ENCODE measurements at places on chromosomes 4 and X.

GRCh38 chr4:27592738-27593137 is 732.1 kb downstream of the STIM2 start:
- DNase-seq = no peak

DNA sequence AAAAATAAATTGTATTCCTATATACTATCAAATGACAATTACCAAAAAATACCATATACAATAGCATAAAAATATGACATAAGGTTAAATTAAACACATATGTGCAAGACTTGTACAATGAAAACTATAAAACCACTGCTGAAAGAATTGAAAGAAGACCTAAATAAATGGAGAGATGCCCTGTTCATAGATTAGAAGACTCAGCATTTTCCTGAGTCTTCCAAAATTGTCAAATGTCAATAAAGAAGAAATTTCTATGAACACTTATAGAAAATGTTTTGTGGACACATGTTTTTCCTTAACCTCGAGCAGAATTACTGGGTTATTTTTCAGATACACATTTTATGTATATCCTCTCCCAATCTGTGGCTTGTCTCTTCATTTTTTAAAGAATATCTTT is 103.1 kb upstream of the DCLK2 start:
- DNase-seq = no peak

DNA sequence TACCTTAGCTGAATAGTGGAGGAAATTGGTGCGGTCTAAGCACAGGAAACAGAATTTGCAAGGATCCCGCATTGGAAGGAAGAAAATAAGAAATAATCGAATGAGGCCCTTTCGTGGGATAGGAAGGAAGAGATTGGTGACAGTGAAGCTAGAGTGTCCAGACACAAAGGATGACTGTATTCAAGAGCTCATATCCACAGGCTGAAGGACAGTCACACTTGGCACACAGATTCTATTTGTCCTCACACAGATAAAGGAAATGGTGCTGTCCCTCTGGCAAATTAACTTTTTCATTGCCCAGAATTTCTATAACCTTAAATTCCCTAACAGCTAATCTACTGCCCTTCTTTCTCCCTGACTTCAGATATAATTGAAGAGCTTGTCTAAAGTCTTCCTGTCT is 2188.9 kb upstream of the TENM3 start:
- DNase-seq = no peak

DNA sequence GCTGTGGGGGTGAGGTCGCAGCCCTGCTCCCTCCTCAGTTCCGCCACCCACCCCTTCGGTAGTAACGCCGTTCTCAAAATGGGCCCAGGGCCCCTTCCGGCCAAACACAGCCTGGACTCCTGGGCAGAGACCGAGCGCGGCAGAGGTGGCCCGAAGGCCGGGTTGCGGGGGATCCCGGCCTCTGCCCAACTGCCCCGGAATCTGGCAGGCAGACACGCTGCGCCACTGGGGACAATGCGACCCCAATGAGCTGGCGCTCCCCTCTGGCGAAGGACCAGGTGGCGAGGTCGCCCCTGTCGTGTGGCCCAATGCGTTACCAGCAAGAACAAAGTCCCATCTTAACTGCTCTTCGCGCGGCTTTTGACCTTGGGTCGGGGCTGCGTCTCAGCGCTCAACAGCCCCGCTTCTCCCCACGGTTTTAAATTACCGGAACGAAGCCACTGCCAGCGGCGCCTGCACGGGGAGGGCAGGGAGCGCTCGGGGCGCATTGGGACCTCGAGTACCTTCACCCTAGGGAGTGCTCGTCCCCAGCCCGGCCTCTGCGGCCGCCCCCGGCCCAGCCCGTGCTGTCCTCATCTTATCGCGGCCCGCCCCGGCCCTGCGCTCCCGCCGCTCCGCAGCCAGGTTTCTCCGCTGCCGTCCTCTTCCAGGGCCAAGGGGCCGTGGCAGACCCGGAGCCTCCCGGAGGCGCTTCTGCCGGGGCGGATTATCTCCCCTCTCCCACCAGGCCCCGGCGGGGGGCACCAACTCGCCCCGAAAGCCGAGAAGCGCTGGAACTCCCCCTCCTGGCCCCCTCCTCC is 22.2 kb upstream of the HMX1 start:
- DNase-seq = no peak

GRCh38 chr4:107718351-107718965 is 1.6 kb downstream of the PAPSS1 start:
- peak; percentile 6 for DNase-seq

- DNase-seq = no peak
These were observed 109.8 kb downstream of the LUZP4 start for GRCh38 chrX:115399306-115399705.

DNA sequence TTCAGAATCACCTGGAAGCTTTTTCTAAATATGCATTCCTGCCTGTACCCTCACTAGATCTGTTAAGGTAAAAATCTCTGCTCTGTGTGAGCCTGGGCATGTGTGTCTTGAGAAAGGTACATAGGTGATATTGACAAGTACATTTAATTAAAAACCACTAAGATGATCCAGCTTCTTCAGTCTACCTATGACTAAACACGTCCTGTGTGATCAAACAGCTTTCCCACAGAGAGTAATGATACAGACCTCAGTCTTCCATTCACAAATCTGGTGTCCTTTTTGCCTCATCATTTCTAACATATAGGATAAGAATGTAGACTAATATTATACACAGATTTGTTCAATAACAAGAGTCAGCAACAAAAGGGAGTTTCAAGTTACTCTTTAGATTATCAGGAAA is 42.6 kb downstream of the GALNT7 start:
- DNase-seq = no peak

GRCh38 chr4:66123190-66123589 is 452.9 kb upstream of the EPHA5 start:
- no peak for DNase-seq

DNA sequence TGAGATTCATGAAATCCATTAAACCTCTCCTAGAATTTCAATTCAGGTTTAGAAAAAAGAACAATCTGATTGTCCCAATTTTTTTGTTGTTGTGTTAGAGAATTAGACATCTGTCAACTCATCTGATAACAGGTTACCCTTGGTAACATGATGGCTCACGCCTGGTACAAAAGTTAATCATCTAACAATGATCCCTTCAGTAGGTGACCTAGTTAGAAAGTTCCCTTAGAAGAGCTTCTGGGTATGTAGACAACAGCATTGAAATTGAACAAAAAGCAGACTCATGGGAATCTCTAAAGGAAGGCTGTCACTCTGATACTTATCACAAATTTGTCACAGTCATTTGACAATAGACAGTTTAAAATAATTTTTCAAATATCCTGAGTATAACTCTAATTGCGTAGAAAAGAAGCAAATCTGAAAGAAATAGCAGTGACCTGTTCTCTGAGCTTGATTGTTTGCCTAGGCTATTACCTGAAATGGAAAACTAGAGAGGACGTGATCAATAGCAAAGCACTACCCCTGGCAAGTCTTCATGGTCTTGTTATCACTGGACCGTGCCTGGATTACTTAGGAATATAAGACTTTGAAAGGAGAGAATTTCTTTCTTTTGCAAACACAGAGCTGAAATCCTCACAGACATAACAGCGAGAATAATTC is 880.4 kb upstream of the AGA start:
- no peak for DNase-seq

DNA sequence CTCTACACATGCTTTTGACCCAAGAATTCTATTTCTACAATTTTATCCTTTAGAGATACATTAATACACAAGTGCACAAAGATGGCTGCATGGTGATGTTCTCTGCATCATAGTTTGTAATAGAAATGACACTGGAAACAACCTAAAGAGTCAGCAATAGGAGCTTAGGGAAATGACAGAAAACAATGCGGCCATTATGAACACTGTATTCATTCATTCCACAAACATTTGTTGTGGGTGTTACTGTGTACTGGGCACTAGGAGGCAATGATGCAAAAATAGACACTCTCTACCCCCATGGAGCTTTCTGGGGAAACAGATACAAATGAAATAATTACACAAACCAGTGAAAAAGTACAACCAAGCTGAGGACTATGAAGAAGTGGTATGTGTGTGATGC is 32.0 kb downstream of the IDS start:
- DNase-seq = no peak

GRCh38 chrX:30301963-30302362 is 7.2 kb downstream of the NR0B1 start:
- DNase-seq = no peak

DNA sequence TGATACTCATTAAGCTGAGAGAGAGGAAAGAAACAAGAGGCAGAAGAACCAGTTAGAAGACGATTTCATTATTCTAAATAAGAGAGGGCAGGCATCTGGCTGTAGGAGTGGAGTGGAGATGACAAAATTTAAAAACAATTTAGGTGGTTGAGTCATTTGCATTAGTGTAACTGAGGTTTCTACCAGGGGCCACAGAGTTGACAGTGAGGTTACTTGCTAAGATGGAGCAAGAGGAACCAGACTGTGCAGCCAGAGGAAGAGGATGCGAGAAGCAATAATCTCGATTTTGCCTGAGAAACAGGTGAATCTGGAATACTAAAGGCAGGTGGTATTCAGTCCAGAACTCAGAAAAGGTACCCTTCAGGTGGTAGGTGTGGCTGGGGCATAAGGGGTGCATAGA is 491.9 kb downstream of the MID1IP1 start:
- DNase-seq = no peak

- no peak for DNase-seq
These were observed 20.6 kb upstream of the SOX3 start for GRCh38 chrX:140525448-140525847.

- no peak for DNase-seq
These were observed 915.7 kb upstream of the GRIA3 start for GRCh38 chrX:122268353-122268752.

DNA sequence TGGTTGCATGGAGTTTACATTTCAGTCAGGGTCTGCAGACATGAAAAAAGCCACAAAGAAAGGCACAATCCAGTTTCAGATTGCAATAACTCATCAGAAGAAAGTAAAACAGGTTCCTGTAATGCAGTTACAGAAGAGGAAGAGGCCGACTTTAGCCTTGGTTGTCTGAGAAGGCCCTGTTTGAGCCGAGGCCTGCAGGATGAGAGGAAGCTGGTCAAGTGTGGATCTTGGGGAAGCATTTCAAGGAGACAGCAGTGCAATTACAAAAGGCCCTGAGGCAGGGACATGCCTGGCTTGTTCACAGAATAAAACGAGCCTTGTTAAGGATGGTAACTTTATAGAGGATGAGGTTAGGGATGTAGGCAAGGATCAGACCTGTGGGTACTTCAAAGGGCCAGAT is 62.4 kb downstream of the AFF2 start:
- no peak for DNase-seq

GRCh38 chr4:167218022-167218608 is 16.2 kb downstream of the SPOCK3 start:
- no peak for DNase-seq

DNA sequence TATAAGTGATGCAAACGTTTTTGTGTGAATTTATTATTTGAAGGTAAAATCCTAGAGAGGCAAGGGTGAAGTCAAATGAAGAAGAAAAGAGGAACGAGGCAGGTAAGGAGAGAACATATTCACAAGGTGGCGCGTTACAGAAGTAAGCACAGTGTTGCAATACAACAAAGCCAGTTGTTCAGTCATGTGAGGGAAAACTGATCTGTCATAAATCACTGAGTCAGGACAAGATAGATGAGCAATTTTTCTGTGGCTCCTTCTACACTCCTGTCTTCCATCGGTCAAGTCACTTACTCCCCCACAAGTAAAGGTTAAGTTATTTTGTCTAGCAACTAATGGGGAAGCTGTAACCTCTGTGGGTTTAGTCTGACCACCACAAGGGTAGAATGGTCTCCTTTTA is 203.0 kb upstream of the GK2 start:
- no peak for DNase-seq

- DNase-seq = no peak
These were observed 311.6 kb downstream of the FAM133A start for GRCh38 chrX:93985344-93986307.

DNA sequence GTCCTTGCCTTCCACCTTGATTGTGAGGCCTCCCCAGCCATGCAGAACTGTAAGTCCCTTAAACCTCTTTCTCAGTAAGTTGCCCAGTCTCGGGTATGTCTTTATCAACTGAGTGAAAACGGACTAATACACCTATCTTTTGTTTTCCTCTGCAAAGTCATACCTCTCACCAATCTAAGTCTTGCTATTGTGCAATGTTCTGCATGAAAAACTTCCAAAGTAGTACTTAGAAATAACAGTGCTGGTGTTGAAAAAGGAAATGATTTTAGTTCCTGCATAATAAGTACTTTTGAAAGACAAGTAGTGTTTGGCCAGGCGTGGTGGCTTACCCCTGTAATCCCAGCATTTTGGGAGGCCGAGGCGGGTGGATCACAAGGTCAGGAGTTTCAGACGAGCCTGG is 573.5 kb downstream of the ANKRD50 start:
- DNase-seq = no peak

GRCh38 chr4:89134775-89135319 is 23.5 kb downstream of the TIGD2 start:
- no peak for DNase-seq
